ENCODE measurements at places on chromosomes 11 and 22.

DNA sequence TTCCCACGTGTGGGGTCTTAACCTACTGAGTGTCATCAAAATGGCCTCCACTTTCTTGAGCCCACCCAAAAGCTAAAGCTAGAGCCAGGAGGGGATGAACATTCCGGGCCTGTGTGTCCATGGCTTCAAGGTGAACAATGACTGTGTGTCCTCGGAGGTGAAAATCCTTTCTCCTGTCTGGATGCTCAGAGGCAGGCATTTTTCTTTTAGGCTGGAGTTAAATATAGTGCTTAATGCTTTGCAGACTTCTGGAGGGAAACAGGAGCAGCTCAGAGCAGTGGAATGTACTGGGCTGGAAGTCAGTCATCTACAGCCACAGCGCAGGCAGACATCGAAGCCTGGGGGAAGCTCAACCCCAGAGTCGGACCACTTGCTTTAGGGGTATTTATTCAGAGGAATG, 68.6 kb upstream of the TMEM45B start:
- no peak for DNase-seq

GRCh38 chr11:71140206-71140919, 112.0 kb downstream of the SHANK2 start:
- DNase-seq, result no peak

GRCh38 chr11:36235750-36236149, 53.5 kb downstream of the COMMD9 start:
- no peak for DNase-seq

DNA sequence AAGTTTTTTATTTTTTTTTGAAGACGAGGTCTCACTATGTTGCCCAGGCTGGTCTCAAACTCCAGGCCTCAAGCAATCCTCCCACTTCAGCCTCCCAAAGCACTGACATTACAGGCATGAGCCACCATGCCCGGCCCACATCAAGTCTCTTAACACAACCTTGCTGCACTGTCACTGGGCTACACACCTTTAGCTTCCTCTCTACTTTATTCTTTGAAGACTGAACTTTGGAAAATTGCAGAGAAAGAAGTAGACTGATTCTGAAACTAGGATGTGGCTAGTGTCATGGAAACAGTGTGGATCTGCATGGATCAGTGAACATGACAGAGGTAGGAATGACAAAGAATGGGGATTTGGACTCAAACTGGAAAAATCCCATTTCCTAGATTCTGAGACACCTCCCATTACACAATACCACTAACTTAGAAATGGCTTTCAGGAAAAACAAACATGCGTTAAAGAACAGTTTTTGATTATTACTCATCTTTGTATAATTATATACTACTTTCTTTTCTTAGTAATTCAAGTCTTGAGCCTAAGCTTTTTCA, 99.6 kb upstream of the SPON1 start:
- no peak for DNase-seq

- no peak for DNase-seq
Observed at GRCh38 chr11:108142304-108142703, 20.9 kb downstream of the ACAT1 start.

DNA sequence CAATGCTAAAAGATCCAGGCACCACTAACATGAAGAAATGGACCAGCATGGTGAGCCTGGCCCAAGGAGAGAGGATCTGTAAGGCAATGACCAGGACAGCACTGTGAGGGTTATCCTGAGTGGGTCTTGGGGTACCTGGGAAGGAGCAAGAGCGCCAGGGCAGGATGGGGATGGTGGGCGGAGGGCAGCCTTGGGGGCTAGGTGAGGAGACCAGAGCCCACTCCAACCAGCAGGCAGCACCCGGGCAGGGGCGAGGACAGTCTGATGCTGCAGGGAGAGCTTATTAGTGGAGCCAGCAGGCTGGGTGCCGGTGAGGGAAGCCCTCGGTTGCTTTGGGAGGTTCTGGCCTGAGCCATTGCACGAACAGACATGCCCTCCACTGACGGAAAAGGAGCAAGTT, 10.7 kb upstream of the NAP1L4 start:
- DNase-seq, result no peak

- no peak for DNase-seq
Observed at GRCh38 chr11:65640483-65641296, 2.8 kb downstream of the SIPA1 start.

- DNase-seq, result no peak
Observed at GRCh38 chr11:5631969-5632635, 7.3 kb downstream of the TRIM34 start.

DNA sequence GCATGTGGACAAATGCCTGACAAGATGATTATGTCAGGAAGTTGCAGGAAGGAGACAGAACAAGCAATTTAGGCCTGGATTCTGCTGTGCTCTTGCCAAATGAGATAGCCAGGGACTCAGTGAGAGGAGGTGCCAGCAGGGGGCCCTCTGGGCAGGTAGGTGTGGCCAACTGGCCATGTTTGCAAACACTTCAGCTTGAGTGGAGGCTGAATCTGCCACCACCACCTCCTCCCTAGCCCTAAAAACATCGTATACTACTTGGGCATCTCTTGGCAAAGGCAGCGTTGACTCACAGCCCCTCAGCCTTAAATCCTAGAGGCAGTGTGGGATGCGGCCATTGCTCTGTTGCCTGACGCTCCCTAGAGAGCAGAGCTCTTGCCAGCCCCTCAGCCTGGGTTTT, 95.1 kb upstream of the PLET1 start:
- no peak for DNase-seq

- no peak for DNase-seq
Observed at GRCh38 chr22:33275073-33275443, 216.9 kb upstream of the SYN3 start.

DNA sequence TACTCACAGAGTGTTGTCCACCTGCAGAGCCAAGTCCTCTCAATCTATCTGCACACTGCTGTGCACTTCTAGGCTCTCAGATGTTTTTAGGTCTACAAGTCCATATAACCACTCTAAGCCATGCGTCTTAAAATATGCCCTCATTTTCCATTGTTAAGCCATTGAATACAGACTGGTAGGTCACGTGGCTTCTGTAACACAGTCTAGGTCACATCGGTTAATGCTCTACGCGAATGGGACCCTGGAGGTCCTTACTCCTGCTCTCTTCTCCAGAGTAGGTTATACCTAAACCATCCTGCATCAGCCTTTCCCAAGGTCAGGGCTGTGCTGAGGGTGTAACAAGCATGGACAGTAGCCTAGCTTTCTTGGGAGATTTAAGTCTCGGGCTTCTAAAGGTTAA, 819 bp downstream of the JAML start:
- DNase-seq, result no peak

- DNase-seq, result peak; percentile 47
Observed at GRCh38 chr22:30205281-30206115, 41.1 kb downstream of the LIF start.

GRCh38 chr22:24186892-24187670, 5.8 kb downstream of the SUSD2 start:
- DNase-seq, result no peak

- DNase-seq, result no peak
Observed at GRCh38 chr11:47003180-47003877, 66.8 kb downstream of the CSTPP1 start.

DNA sequence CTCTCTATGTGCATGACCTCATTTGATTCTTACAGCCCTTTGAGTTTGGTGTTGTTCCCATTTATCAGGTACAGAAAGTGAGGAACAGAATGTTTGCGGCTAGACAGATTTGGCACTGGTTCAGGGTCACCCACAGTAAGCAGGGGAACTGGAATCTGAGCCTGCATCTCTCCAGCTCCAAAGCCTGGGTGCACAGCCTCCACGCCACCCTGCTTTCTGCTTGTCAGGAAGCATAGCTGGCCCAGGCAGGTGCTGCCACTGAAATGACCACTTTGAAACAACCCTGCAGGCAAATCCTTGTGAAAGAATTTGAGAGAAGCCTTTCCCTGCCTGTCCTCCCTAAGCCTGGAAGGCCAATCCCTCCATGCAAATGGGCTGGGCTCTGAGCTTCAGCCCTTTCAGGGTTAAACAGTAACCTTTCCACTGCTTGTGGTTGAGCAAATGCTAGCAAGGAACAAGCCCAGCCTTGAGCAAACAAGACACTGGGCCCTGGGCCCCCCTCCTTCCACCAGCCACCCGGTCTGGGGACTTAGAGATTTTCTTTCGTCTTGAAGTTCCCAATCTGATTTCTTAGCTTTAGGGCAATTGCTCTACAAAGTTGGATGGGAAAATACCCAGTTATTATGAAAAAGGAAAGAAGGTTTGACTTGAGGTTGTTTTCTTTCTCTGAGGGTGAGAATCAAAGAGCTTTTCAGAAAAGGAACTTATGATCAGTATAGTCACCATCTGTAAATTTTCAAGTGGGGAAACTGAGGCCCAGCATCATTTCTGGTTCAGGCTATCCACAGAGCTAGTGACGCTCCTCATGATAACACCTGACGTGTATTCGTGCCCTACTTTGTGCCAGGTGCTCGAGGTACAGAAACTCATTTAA, 19.4 kb downstream of the EHF start:
- DNase-seq, result no peak

DNA sequence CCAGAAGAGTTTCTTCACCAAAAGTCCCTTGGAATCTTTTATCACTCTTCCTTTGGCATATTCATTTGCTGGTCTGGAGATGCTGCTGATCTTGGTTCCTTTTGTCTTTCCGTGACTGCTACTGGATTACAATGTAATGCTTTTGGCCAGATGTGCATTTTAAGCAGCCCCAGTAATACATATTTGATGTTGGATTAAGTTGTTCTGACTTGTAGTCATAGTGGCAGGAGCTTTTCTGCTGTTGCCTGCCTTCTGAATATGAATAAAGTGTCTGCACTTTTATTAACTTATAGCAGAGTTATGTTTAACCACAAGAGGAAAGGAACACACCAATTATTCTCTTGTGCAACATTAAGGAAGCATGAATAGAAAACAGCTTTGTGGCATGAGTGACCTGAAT, 360.0 kb upstream of the DDI1 start:
- no peak for DNase-seq

- no peak for DNase-seq
Observed at GRCh38 chr22:26763633-26764361, 106.4 kb downstream of the MIAT start.

GRCh38 chr22:36022697-36023096, 5.9 kb downstream of the RBFOX2 start:
- DNase-seq, result no peak

- DNase-seq, result no peak
Observed at GRCh38 chr22:44225091-44225689, 44.5 kb downstream of the PARVG start.

DNA sequence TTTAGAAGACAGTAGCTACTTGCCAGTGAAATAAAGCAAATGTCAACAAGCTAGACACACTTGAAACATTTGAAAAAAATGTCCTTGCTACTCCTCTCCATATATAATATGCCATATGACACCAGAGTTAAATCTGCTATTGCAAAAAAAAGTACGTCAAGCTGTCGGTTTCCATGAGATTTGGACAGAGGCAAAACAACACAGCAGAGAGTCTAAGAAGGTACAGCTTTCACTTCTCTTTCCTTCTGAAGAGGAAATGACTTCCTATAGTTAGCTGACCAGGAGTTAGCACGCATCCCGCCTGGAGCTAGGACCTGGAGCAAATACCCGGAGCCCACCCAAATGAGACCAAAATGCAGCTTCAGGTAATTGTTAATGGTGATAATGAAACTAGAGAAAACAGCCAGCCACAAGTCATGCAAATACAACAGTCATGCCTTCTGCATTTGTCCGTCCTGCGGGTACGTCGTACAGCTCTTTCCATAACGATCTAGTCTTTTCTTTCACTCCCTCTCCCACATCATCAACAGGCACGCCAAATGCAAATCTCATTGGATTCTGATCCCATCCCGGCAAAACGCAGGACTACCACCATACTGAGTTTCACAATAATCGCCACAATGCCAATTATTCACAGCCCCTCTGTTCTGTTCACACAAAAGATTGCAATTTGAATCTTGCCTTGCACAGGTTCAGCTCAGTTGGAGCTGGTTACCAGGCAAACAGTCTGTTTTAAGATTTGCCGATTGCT, 395.0 kb upstream of the CCDC90B start:
- DNase-seq, result no peak

DNA sequence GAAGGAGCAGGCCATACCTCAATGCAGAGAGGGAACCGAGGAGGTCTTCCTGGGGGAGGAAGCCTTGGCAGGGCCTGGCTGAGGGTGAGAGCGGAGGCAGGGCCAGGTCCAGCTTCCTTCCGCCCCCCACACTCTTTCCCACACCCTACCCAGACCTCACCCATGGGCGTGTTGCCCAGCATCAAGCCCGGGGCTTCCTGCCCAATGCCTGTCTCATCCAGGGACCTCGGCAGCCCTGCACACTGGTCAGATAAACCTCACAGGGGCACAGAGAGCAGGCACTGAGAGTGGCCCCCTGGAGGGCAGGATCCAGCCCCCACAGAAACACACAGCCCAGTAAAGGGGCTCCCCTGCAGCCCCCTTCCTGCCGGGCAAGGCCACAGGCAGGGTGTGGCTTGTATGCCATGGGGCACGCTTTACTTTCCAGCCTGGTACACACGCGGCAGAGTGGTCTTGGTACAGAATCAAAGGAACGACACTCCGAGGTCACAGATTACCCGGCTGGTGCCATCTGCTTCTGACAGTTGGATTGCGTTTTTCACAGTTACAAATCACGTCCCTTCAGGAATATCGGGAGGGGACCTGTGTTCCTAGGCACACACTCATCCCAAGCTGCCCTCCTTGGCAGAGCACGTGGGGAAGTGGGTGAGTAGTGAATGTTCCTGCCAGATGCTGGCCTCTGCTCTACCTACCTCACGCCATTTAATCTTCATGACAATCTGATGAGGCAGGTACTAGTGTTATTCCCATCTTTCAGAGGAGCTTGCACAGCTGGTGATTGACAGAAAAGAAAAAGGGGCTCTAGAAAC, 20.0 kb upstream of the CD5 start:
- DNase-seq, result no peak

DNA sequence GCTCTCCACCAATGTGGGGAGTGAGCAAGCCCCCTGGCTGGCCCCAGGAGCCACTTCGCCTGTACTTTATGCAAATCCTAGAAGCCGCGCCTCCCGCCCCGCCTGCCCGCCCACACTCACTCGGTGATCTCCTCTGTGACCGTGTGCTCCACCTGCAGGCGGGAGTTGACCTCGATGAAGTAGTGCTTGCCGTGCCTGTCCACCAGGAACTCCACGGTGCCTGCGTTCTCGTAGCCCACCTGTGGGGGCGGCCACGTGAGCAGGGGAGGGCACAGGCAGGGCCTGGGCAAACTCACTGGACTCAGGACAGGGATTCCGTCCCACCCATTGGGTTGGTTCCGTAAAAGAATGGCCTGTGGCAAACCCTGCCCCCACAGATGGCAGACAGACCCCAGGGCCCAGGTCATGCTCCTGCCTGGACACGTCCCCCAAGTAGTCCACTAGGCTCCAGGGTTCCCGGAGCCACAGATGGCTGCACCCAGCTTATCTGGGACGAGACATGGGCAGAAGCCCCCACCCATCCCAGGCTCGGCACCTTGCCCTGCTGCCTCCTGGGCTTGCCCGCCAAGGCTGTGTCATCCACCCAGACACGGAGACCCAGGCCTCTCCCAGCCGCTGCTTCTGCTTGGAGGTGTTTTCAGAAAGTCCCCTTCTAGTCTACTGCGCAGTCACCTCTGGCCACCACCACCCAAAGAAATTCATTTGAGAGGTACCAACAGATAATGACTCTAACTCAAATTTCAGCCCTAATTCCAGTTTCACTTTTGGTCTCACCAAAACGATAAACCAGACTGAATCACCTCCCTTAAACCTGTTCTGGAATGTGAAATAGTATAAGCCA, 12.1 kb downstream of the LRFN4 start:
- DNase-seq, result no peak

- no peak for DNase-seq
Observed at GRCh38 chr22:23265368-23265700, 85.0 kb downstream of the BCR start.

- no peak for DNase-seq
Observed at GRCh38 chr11:130865091-130865773, 51.0 kb downstream of the SNX19 start.
